ENCODE measurements at places on chromosomes 6 and 20.

GRCh38 chr6:45522486-45522885 lies 144.8 kb upstream of the SUPT3H start:
- DNase-seq = no peak

DNA sequence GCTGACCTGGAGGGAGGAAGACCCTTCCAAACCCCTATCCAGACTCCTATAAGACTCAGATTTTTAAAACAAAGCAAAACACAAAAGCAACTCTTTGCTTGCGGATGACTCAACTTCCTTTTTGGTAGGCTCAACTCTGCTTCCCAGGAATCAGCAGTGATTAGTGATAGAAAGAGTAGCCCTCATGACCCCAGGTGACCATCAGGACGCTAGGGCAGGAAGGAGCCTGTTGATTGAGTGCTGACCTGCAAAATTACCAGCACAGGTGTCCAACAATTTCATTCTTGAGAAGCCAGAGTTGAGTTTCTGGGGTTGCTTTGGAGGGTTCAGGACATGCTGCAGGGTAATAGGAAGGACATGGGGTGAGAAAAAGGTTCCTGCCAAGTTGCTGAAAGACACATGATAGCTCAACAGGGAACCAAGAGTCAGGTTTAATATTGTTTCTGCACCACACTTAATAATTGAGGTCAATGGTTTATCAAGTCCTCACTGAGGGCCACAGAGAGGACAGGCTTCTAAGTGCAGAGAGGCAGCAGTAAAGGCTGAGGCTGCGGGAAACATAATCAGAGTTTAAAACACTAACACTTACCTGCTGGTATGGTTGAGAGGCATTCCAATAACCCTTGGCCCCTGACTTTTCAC lies 67.4 kb upstream of the BMP2 start:
- DNase-seq = no peak

DNA sequence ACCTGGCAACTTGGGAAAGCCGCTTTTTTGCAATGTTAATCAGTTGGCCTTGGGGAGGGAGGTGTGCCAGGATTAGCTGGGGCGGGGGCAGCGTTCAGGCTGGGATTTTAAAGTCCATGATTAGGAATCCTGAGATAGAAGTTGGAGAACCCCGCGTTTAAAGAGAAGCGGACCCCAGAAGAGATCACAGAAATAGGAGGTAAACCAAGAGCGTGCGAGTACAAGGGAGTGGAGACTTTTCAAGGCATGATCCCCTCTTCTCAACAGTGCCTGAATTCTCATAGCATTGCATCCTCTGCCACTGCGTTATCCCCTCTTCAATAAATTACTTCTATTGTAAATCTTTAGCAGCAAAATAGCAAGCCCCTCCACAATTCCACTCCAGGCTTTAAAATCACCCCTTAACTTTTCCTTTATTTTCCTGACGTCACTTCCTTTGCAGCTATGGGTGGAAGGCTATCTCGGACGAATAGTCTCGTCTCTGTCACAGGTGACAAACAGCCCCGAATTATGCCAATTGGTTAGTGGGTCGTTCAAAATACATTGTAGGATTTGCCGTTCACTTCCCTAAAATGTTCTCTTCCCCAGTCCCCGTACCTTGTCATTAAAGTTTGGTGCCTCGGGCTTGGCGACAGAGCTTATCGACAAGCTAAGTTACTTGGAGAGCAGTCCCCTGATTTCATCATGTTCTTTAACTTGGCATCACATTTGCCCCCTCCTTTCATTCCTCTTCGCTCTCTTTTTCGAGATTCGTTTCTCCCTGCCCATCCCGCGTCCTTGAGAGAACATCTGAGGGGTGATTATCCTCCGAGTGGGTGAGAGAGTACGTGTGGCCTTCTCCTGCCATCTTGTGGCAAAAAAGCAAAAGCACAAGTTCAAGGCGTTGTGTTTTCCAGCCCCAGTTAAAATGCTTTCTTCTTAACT lies 17.1 kb downstream of the OR2B2 start:
- peak; percentile 68 for DNase-seq

DNA sequence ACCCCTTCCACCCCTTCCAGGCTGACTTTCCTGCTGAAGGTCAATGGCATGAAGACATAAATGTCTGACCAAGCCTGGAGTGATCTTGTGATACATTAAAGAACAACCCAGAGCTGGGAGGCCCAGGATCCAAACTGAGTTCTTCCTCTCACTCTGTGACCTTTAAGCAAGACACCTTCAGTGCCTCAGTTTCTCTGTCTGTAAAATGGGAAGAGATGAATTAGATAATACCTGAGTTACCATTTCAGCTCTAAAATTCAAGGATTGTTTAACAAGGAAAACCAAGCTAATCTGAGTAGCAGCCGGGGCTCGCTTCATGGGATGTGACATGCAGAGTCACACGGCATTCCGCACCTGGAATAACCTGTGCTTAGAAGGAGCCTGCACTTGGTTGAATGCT lies 7.0 kb upstream of the NFATC2 start:
- DNase-seq = no peak

DNA sequence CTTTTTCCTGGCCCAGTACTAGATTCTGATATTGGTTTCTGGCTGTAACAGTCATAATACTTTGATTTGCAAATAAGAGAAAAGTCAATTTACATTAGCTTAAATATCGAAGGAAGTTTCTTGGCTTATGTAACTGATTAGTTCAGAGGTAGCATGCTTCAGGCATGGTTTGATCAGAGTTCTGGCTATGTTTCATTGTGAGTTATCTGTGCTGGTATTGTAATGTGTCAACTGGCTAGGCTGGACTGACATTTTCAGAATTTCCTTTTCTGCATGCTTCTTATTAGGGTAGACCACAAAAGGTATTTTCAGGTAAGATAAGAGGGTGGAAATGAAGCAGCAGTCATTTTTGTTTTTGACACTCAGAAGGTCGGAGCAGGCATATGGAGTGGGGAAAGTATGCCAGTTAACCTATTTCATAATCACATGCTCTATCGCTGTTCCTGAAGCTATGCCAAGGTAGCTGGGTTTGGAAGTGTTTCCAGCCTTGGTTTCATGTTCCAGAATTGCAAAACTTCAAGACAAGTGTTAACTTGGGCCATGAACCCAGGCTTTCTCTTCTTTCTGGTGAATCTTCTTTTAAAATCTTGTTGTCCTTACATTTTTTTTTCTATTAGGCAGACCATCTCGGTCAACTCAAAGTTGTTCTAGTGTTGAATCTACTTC lies 244.9 kb downstream of the DHX35 start:
- no peak for DNase-seq

- DNase-seq = no peak
These were observed 86.5 kb upstream of the SCP2D1 start for GRCh38 chr20:18727032-18727508.

DNA sequence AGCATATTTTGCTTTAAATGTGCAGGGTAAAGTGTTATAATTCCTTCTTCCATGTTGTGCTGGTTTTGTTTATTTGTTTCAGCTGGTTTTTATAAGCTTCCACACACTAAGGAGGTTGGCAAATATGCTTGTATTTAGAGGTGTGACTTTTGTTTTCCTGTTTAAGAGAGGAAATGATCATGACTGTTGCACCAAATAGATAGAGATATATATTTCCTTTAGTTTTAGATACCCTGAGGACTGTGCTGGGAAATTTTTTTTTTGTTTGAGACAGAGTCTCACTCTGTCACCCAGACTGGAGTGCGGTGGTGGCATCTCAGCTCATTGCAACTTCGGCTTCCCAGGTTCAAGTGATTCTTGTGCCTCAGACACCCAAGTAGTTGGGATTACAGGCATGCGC lies 5.8 kb downstream of the TBPL1 start:
- DNase-seq = no peak

GRCh38 chr6:27178860-27179259 lies 68.6 kb upstream of the PRSS16 start:
- DNase-seq = no peak

DNA sequence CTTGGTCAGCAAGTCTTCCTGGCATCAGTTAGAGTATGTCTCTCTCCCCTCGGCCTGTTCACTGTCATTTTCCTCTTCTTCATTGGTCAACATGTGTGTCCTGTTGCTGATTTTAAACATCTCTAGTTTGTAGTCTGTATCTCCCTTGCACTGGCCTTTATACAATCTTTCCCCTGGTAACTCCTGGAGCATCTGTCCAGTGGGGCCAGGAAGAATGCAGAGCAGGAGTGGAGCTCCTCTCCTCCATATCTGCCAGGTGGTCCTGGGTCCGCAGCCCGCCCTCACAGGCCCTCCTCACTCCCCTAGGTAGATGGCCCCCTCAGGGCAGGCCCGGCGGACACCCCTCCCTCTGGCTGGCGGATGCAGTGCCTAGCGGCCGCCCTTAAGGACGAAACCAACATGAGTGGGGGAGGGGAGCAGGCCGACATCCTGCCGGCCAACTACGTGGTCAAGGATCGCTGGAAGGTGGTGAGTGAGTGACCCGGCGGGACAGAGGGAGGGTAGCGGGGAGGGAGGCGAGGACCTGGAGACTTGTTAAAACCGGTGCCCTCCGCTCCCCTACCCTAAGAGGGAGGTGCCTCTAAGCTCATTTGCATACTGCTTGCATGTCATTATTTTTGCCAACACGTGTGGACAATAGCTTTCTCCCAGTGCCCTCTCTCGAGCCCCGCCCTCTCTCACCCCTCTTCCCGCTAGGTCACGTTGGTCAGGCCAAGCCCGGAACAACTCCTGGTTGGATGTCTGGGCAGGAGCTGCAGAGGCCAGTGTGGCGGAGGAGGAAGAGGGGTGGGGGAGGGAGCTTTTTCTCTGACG lies 3.2 kb downstream of the TTBK1 start:
- DNase-seq = peak; percentile 84

DNA sequence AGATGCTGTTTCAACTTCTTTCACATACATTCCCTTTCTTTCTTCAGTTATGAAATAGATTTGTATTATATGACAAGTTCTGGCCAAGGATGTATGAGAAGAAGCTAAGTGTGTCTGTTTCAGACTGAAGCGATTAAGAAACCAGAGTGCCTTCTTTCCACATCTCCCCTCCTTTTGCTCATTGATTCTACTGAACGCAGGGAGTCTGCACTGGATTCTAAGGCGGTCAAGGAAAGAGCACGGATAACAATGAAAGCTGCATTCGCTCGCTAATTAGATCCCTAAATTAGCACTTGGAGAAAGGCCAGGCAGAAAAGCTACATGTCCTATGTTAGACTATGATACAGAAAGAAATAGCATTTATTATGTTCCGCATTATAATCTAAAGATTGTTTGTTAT lies 267.7 kb downstream of the HAO1 start:
- DNase-seq = no peak

- no peak for DNase-seq
These were observed 431.8 kb downstream of the CD83 start for GRCh38 chr6:14549304-14549770.

GRCh38 chr6:125658136-125658535 lies 91.3 kb upstream of the HEY2 start:
- no peak for DNase-seq

- no peak for DNase-seq
These were observed 160.2 kb downstream of the SYCP2 start for GRCh38 chr20:59772931-59773913.

DNA sequence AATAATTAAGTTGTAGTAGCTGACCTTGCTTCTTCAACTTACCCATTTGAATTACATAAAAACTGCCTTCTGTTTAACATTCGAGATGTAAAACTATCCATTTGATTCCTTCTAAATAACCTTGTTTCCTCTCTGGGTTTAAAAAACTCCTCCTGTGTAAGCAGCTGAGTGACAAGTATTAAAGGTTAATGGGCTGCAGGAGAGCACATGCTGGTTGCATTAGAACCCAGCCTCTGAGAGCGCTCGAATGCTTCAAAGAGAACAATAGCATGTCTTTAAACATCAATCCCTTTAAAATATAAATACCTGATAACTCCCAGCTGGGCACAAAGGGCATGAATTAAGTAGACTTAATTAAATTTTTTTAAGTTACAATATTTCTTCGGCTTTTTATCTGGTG lies 215.8 kb downstream of the EYA4 start:
- DNase-seq = no peak

- DNase-seq = no peak
These were observed 12.6 kb downstream of the LRP11 start for GRCh38 chr6:149851461-149852110.

GRCh38 chr20:3887876-3888620 lies 1.1 kb upstream of the PANK2 start:
- peak; percentile 38 for DNase-seq

DNA sequence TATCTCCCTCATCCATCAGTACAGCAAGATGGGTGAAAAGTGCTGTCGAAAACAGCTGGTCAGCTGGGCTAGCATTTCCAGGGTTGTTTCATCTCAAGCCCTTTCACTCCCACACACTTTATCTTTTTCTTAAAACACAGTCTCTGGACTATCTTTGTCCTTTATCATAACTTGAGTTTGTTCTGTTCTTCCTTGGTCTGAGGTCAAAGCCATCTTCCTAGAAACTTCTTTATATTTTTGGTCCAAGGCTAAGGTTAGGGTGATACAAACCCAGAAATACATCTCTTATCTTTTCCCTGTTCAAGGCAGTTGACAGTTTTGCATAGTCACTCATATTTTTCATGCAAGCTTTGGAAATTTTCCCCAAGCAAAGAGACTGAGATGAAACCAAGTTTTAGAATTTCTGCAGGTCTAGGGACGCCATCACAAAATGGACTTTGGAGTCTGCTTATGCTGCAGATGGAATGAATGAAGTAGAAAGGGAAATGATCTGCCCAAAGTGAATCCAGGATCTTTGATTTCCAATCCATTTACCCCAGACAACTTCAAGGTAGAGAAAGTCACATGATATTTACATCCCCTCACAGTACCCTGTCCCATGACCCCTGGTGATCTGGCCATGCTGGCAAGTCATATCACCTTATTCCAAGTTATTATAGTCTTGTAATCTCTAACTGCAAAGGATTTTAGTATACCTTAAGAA lies 297.0 kb downstream of the ZNF217 start:
- no peak for DNase-seq

- no peak for DNase-seq
These were observed 291.6 kb upstream of the CDH4 start for GRCh38 chr20:60960500-60960899.

- DNase-seq = no peak
These were observed 222.1 kb upstream of the SULF2 start for GRCh38 chr20:48007351-48007750.

DNA sequence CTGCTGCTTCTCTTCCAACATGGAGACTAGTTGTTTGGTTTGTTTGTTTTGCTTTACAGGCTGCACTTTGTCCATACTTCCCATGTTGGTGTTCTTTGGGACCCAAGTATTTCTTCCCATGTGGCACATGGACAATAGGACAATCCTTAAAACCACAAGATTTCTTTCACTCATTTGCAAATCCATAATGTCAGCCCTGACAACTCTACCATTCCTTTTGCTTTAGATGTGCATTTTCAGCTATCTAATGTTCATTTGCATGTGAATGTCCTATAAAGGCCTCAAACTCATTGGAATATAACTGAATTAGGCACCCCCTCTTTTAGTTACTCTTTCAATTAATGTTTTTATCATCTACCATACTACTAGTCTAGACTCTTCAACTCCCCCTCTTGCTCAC lies 16.7 kb downstream of the THEMIS start:
- DNase-seq = no peak

GRCh38 chr6:27755768-27756167 lies 156.4 kb downstream of the OR2B2 start:
- peak; percentile 25 for DNase-seq

GRCh38 chr6:42038811-42039408 lies 11.4 kb upstream of the TAF8 start:
- DNase-seq = no peak

GRCh38 chr6:125781314-125781868 lies 9.4 kb upstream of the NCOA7 start:
- no peak for DNase-seq

- no peak for DNase-seq
These were observed 19.9 kb upstream of the THEMIS start for GRCh38 chr6:127920804-127921203.
